ENCODE measurements at places on chromosomes 7 and 10.

- no peak for DNase-seq
Observed at GRCh38 chr10:126508535-126509040, 120.3 kb upstream of the ADAM12 start.

DNA sequence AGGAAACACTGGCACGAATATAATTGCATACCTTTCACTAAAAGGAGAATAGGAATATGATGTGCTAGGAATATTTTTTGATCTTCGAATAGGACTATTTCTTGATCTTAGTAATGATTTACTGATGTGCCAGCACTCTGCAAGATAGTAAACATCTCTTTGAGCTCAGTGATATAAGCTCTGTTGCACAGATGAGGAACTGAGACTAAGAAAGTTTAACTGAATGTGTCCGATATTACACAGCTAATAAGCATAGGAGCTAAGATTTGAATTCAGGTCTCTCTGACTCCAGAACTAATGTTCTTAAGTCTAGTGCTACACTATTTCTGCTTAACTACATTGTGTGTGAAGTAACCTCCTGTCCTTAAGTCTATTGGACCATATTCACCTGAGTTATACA, 98.4 kb upstream of the PTPRZ1 start:
- DNase-seq, result no peak

DNA sequence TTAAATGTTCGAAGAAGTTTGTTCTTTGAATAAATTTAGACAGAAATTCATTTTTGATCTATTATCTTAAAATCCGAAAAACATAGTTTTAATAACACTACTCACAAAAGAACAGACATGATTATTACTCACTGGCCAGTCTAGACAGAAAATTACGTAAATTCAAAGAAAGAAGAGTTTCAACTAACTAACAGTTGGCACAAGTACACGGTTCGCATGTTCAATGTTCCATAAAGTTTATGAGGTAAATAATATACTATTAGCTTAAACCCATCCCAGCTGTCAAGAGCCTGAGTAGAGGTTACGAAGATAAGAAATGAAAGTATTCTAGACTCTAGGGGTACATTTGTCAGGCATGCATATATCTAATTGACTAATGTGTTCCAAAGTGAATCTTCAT, 151.8 kb upstream of the ASAH2 start:
- no peak for DNase-seq

DNA sequence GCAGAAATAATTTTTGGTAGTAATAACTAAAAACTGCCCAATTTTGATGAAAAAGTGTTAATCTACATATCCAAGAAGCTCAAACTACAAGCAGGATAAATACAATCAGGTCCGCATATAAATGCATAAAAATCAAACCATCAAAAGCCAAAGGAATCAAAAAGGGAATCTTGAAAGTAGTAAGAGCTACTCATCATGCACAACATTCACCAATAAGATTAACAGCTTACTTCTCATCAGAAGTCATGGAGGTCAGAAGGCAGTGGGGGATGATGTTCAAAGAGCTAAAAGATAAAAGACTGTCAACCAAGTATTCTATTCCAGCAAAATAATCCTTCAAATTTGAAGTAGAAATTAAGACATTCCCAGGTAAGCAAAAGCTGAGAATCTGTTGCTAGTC, 76.4 kb downstream of the CRPPA start:
- DNase-seq, result no peak

- no peak for DNase-seq
Observed at GRCh38 chr10:131049016-131049415, 262.5 kb downstream of the TCERG1L start.

- no peak for DNase-seq
Observed at GRCh38 chr10:79239924-79240581, 107.2 kb upstream of the PPIF start.

Data from thoracic aorta (tissue), 2 donors.